Natural killer cell treated with Interleukin-12 subunit alpha and Interleukin-12 subunit beta and Interleukin-15 and Interleukin-18, amount 100 ng/mL, for 72 hours (primary cell): ENCODE measurements at places on chromosomes 2 and 18.

DNA sequence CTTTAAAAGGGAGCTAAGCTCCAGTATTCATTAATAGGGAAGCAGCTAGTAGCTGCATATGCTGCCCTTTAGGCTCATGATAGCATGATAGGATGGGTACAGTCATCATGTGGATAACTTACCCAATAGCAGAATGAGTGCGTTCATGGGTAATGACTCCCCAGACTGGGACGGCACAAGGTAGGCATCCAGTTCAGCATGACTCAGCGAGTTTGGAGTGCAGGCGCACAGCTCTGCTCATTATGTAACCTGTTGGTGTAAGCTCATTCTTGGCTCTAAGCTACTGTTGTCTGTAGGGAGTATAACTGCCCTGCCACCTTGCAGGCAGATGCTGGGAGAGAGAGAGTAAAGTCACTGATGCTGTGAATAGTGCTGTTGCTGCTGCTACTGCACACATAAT is 209.2 kb upstream of the SYT4 start:
- no peaks in the 10 kb centered on the region for H3K4me1 ChIP-seq
- no peaks in the 10 kb centered on the region for H3K27me3 ChIP-seq
- no peak for DNase-seq
- no peak overlapping the region for H3K27ac ChIP-seq
- no peak overlapping the region for H3K4me3 ChIP-seq

GRCh38 chr2:216246766-216247165 is 125.5 kb downstream of the MARCHF4 start:
- no peaks in the 10 kb centered on the region for H3K27me3 ChIP-seq
- DNase-seq: no peak
- H3K4me1 ChIP-seq: no peaks in the 10 kb centered on the region

GRCh38 chr2:239920693-239921365 is 104.3 kb downstream of the NDUFA10 start:
- DNase-seq: no peak
- no peaks in the 10 kb centered on the region for H3K4me1 ChIP-seq
- no peak overlapping the region for H3K27ac ChIP-seq
- peaks cover 3% of the 10 kb centered on the region for H3K27me3 ChIP-seq

DNA sequence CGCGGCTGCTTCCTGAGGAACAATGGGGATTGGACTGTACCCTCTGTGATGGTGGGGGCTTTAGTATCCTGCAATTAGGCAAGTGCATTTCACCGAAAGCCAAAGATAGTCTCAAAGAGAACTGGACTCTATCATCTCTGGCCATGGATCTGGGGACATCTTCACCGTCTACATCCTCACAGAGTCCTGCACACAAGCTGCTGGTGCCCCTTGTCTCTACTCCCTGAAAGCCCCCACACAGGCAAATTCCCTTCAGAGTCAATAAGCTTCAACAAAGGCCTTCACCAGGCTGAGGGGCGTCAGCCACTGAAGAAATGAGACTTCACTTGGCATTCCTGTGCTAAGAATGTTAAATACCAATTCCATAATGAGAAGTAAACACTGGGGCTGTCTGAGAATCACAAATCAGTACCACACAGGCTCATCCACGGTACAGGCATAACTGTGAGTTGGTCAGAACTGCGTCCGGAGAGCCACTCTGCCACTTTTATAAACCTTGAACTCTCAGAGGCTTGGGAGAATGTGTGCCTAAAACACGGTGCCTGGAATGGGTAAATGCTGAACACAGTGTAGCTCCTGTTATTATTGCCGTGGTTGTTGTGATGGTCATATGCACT is 432.7 kb downstream of the ZNF521 start:
- no peak for DNase-seq
- H3K27ac ChIP-seq: no peak overlapping the region
- no peak overlapping the region for H3K4me3 ChIP-seq
- H3K4me1 ChIP-seq: no peaks in the 10 kb centered on the region
- H3K27me3 ChIP-seq: peaks cover 7% of the 10 kb centered on the region
- H3K36me3 ChIP-seq: no peaks in the 10 kb centered on the region

GRCh38 chr2:232980683-232981082 is 32.4 kb downstream of the NGEF start:
- no peaks in the 10 kb centered on the region for H3K4me1 ChIP-seq
- peaks cover 11% of the 10 kb centered on the region for H3K27me3 ChIP-seq
- DNase-seq: no peak
- no peaks in the 10 kb centered on the region for H3K36me3 ChIP-seq
- H3K27ac ChIP-seq: no peak overlapping the region

GRCh38 chr2:887639-888038 is 63.0 kb upstream of the SNTG2 start:
- H3K27ac ChIP-seq: no peak overlapping the region
- peaks cover 36% of the 10 kb centered on the region for H3K27me3 ChIP-seq
- DNase-seq: no peak
- H3K4me1 ChIP-seq: peaks cover 3% of the 10 kb centered on the region

- H3K4me1 ChIP-seq: peaks cover 12% of the 10 kb centered on the region
- peak overlapping the region; percentile 75 for H3K4me3 ChIP-seq
- H3K27ac ChIP-seq: no peak overlapping the region
- no peaks in the 10 kb centered on the region for H3K36me3 ChIP-seq
Measured at GRCh38 chr2:62506421-62506750, 391 bp upstream of the TMEM17 start.

DNA sequence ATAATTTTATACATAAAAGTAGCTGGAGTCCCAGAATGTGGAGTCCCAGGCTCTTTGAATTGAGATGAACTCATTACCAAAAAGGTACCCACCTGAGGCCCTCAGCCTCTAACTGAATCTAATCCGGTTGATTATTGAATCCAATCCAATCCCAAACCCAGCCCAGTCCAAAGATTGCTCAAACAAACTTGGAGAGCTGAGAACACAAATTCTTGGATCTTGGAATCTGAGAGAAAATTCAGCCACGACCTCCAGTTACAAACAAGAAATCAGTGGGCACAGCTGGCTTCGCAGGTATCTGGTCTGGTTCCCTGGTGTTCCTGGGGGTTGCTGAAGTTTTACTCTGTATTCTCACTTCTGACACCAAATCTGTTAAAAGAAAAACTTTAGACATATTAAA is 28.4 kb upstream of the RHOB start:
- no peak overlapping the region for H3K4me3 ChIP-seq
- no peak overlapping the region for H3K27ac ChIP-seq
- no peaks in the 10 kb centered on the region for H3K36me3 ChIP-seq
- DNase-seq: no peak

DNA sequence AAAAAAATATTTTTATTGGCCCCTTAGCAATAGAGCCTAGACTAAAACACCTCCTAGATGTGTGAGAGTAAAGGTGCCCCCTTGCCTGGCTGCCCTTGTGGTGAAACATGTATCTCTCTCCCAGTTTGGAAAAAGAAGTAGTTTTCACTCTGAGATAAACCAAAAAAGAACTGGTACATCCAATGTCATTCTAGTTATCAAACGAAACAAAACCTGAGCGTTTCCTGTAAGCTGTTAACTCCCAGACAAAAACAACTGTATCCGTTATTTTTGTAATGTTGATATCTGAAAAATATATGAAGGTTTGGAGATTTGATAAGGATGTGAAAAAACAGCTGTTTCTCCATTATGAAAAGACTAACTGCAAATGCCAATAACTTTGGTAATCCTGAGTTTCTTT is 24.3 kb downstream of the HEATR5B start:
- H3K27ac ChIP-seq: no peak overlapping the region
- no peaks in the 10 kb centered on the region for H3K27me3 ChIP-seq
- no peak overlapping the region for H3K4me3 ChIP-seq
- DNase-seq: no peak
- H3K36me3 ChIP-seq: peaks cover 15% of the 10 kb centered on the region

GRCh38 chr18:63869374-63869773 is 18.1 kb upstream of the SERPINB2 start:
- no peak overlapping the region for H3K4me3 ChIP-seq
- H3K4me1 ChIP-seq: no peaks in the 10 kb centered on the region
- DNase-seq: no peak

GRCh38 chr2:73892631-73893329 is at the start of gene ACTG2:
Gene ACTG2, plus strand, starts transcription at chr2:73893008. Its CDS starts 8,304 bp downstream, at chr2:73901312.
- H3K27me3 ChIP-seq: no peaks in the 10 kb centered on the region
- no peak for DNase-seq
- no peak within 1 kb of the TSS for H3K4me3 ChIP-seq
- no peak within 1 kb of the TSS for H3K27ac ChIP-seq

- no peak for DNase-seq
- no peaks in the 10 kb centered on the region for H3K27me3 ChIP-seq
- H3K4me3 ChIP-seq: no peak overlapping the region
- no peaks in the 10 kb centered on the region for H3K4me1 ChIP-seq
- no peaks in the 10 kb centered on the region for H3K36me3 ChIP-seq
- no peak overlapping the region for H3K27ac ChIP-seq
Measured at GRCh38 chr2:211868996-211869533, 669.5 kb downstream of the ERBB4 start.

DNA sequence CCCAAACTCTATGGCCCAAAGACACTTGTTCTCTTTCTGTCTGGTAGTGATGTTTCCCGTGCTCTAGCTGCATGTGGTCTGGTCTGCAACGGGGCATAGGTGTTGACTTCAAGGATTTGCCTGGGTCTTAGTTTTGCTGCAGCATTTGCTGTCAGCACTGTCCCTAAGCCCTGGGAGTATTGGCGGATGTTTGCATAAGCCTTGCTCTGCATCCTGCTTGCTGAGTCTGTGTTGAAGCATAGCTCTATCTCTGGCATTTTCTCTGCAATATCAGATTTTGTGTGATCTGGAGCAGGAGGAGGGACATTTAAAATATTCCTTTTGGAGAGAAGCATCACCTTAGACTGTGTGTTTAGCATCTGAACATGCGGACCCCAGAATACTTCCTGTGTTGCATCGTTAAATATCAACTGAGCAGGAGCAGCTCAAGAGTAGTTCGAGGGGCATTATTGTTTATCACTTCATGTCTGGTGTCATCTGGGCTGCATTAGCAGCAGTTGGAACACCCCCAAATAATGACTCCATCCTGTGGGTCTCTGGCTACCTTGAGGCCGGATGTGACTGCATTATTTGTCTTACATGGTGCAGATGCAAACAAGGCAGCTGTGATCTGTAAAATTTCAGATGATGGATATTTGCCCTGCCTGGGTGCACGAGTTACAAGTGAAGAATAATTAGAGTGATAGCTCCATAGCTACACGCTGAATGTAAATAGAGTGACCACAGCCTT is 231.7 kb downstream of the TRIB2 start:
- H3K4me3 ChIP-seq: no peak overlapping the region
- no peaks in the 10 kb centered on the region for H3K36me3 ChIP-seq
- peaks cover 16% of the 10 kb centered on the region for H3K27me3 ChIP-seq
- no peak for DNase-seq
- no peak overlapping the region for H3K27ac ChIP-seq

DNA sequence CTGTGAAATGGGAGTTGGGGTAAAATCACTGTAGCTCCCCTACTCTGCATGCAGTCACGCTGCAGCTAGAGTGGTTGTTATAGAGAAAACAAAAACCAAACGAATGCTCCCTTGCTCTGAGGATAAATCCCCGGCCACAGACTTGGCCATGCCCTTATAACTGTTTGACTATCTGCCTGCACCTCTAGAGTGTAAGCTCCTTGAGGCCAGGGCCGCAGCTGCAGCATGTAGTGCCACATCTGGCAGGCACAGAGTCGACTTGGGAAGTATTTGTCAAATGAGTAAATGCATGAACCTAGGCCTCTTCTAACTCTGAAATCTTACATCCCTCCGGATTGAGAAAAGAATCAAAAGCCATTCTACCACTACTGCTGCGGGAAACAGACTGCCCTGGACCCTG is 35.9 kb downstream of the KCNIP3 start:
- no peak overlapping the region for H3K27ac ChIP-seq
- no peaks in the 10 kb centered on the region for H3K4me1 ChIP-seq
- DNase-seq: no peak
- peaks cover 11% of the 10 kb centered on the region for H3K27me3 ChIP-seq
- H3K4me3 ChIP-seq: no peak overlapping the region

DNA sequence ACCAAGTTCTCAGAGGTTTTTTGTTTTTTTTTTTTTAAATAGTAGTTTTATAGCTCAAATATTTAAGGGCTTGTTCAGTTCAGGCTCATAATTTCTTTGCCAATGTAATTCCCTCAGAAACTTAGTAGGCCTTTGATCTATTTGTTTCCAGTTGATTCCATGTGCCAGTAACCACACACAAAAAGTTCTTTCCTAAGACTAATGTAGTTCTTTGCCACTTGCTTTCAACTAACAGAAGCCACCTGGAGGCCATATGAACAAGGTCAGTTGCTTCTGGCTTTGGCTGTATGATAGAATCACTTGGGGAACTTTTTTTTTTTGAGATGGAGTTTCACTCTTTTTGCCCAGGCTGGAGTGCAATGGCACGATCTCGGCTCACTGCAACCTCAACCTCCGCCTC is 100.7 kb downstream of the DTNB start:
- DNase-seq: no peak
- no peaks in the 10 kb centered on the region for H3K27me3 ChIP-seq
- no peak overlapping the region for H3K4me3 ChIP-seq

- peaks cover 2% of the 10 kb centered on the region for H3K4me1 ChIP-seq
- no peak overlapping the region for H3K27ac ChIP-seq
- no peak for DNase-seq
- no peaks in the 10 kb centered on the region for H3K27me3 ChIP-seq
Measured at GRCh38 chr18:56775701-56776100, 124.5 kb downstream of the WDR7 start.

GRCh38 chr18:44927127-44927849 is 246.6 kb downstream of the SETBP1 start:
- H3K36me3 ChIP-seq: peaks cover 12% of the 10 kb centered on the region
- peaks cover 17% of the 10 kb centered on the region for H3K4me1 ChIP-seq
- H3K27ac ChIP-seq: no peak overlapping the region
- H3K27me3 ChIP-seq: no peaks in the 10 kb centered on the region
- no peak for DNase-seq

- no peaks in the 10 kb centered on the region for H3K36me3 ChIP-seq
- no peak overlapping the region for H3K4me3 ChIP-seq
- no peak for DNase-seq
- peaks cover 6% of the 10 kb centered on the region for H3K4me1 ChIP-seq
Measured at GRCh38 chr2:58756336-58756735, 515.2 kb upstream of the FANCL start.
